NCI-H1694 (cell line): ENCODE measurements at places on chromosomes 2 and 18.

GRCh38 chr2:63364866-63365265 is 223.4 kb downstream of the WDPCP start:
- DNase-seq, result no peak

GRCh38 chr2:70684846-70685622 is 83.0 kb downstream of the ADD2 start:
- DNase-seq, result no peak

DNA sequence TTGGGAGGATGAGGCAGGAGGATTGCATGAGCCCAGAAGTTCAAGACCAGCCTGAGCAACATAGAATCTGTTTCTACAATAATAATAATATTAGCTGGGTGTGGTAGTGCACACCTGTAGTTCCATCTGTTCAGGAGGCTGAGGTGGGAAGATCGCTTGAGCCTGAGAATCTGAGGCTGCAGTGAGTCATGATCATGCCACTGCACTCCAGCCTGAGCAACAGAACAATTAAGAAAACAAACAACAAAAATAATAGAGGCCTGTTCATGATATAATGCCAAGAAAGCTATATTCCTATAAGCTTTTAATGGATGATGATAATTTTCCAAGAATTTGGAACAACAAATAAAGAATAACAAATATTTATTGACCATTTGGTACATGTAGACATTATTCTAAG is 6.9 kb upstream of the CCBE1 start:
- DNase-seq, result no peak

- DNase-seq, result no peak
These were observed 4.3 kb downstream of the SOCS6 start for GRCh38 chr18:70293166-70293565.

GRCh38 chr2:202605174-202605573 is 29.6 kb upstream of the FAM117B start:
- DNase-seq, result no peak

DNA sequence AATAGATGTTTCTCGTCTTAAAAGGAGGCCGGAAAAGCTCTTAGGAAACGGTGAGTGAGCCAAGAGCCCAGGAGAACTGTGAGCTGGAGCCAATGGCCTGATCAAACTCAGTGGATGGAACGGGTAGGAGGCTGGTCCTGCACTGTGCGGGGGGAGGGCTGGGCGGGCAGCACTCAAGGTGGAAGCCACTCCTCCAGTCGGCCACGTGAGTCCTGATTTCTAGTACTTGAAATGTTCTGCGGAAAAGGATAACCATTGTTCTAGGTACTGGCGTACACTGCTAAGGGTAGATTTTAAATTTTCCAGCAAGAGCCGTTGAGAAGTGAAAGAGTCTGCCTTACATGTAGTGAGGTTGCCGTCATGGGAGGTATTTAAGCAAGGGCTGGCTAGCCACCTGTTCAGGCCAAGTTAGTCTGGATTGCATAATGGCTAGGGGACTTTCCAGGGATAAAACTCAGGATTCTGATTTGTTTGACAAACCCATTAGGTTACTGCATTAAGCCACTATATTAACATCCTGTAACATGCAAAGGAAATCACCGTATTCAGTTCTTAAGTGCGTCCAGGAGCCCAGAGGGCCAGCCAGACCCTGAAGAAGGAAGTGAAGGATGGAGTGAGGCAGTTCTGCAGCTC is 51.3 kb upstream of the ODC1 start:
- no peak for DNase-seq

DNA sequence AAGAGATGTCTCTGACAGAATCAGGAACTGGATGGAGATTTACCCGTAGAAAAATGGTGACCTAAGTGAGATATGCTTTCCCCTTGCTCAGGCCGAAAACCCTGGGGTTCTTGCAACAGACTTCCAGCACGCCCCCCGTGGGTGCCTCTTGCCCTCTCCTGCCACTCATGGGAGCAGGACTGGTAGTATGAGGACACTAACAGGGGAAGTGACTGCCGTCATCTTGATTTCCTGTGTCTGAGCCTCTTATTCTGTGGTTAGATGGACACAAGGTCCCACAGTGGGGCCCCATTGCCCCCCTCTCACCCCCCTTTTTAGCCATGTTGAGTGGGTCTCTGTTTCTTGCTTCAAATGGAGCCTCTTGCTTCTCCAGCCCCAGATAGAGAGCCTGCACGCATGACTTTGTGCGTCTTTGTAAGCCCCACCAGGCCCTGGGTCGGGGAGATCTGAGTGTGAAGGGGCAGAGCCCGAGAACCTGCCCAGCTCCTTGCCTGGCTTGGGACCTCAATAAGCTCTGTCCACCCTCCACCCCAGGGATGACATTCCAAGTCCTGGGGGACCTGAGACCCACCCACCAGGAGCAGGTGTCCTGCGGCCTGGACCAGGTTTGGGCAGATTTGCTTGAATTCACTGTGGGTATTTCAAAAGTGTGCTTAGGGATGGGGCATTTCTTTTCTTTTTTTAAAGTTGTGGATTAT is 12.6 kb downstream of the GNLY start:
- DNase-seq, result no peak

DNA sequence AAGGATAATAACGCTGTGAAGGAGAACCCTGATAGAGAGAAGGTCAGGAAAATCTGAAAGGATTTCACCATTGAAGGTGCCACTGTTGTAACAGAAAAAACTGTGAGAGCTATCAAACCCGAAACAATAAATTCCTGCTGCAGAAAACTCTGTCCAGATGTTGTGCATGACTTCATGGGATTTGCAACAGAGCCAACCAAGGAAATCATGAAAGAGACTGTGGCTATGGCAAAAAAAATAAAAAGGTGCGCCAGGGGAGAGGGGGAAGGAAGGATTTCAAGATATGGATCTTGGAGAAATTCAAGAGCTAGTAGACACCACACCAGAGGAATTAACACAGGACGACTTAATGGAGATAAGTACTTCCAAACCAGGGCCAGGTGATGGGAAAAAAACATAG is 88.0 kb downstream of the LDLRAD4 start:
- no peak for DNase-seq

- DNase-seq, result peak; percentile 25
These were observed 33.1 kb upstream of the MBP start for GRCh38 chr18:77165503-77166188.

GRCh38 chr2:174704642-174705041 is 59.6 kb downstream of the CHRNA1 start:
- no peak for DNase-seq

- no peak for DNase-seq
These were observed 64.0 kb downstream of the RALBP1 start for GRCh38 chr18:9539283-9539682.

- DNase-seq, result no peak
These were observed 129.7 kb upstream of the TTC39C start for GRCh38 chr18:23884681-23885375.

DNA sequence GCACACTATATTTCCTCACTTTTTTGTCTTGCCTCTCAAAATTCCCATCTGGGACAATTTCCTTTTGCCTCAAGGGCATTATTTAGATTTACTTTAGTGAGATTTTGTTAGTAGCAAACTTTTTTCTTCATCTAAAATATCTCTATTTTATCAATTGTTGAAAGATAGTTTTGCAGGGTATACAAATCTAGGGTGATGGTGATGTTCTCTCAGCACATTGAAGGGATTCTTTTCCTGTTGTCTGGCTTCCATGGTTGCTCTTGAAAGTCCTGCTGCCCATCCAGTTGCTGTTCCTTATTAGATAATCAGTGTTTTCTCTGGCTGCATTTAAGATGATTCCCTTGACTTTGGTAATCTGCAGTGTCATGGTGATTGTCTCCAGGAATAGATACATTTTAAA is 48.1 kb downstream of the NPAS2 start:
- DNase-seq, result no peak

GRCh38 chr2:16330571-16330970 is 335.1 kb downstream of the CYRIA start:
- DNase-seq, result no peak

- DNase-seq, result no peak
These were observed 24.9 kb downstream of the OSBPL6 start for GRCh38 chr2:178219247-178219646.

- DNase-seq, result no peak
These were observed 304.6 kb upstream of the ZEB2 start for GRCh38 chr2:144824306-144825080.
